Mesangial cell (primary cell): ENCODE measurements at places on chromosomes 5 and 9. TPM values are rescaled to one million over a fixed set of nuclear protein-coding genes. Genes with fewer than 3 reads are reported as not detected.

Gene PHF24
- total RNA-seq, result under 0.01 TPM in 1 of 2 replicates, not detected in the other

Gene SLC1A1
- 10.3 and 10.6 TPM in 2 replicates for total RNA-seq

Gene GPR21
- total RNA-seq, result not detected in 2 replicates

Gene MXD3
- 3.4 and 66.2 TPM in 2 replicates for total RNA-seq

Gene CDX1
- total RNA-seq, result 0.33 and 0.63 TPM in 2 replicates

Gene PCDHGB6
- total RNA-seq, result 2.0 and 6.3 TPM in 2 replicates

Gene TTC23L
- 0.13 TPM in 1 of 2 replicates, not detected in the other for total RNA-seq

Gene OR1K1
- not detected in 2 replicates for total RNA-seq

Gene CAMK4
- total RNA-seq, result 1.5 and 7.7 TPM in 2 replicates

Gene TRIM7
- total RNA-seq, result 4.1 and 8.8 TPM in 2 replicates

Gene TMEM215
- not detected in 2 replicates for total RNA-seq

Gene NEURL1B
- total RNA-seq, result 0.51 and 2.9 TPM in 2 replicates

Gene NMUR2
- 0.13 and 0.16 TPM in 2 replicates for total RNA-seq

Gene F12
- 3.7 and 5.1 TPM in 2 replicates for total RNA-seq

Gene LOX
- total RNA-seq, result 63.2 and 134 TPM in 2 replicates

Gene PCDHGA11
- 5.4 and 10.4 TPM in 2 replicates for total RNA-seq

Gene MARCHF3
- 1.5 and 3.1 TPM in 2 replicates for total RNA-seq

Gene SPATA31A3
- not detected in 2 replicates for total RNA-seq

Gene PCDHB15
- total RNA-seq, result 0.16 and 1.0 TPM in 2 replicates

Gene IL9
- total RNA-seq, result not detected in 2 replicates

Gene IFNE
- 0.25 TPM in 1 of 2 replicates, not detected in the other for total RNA-seq

Gene LRRC70
- total RNA-seq, result 0.16 and 0.38 TPM in 2 replicates

Gene SLC2A8
- total RNA-seq, result 12.9 and 22.3 TPM in 2 replicates

Gene CEL
- total RNA-seq, result 0.16 and 0.38 TPM in 2 replicates

Gene ACO1
- 42.4 and 71.9 TPM in 2 replicates for total RNA-seq

Gene ENHO
- 0.65 TPM in 1 of 2 replicates, not detected in the other for total RNA-seq

Gene GFI1B
- total RNA-seq, result not detected in 2 replicates

Gene TAF1L
- total RNA-seq, result not detected in 2 replicates

Gene PRR7
- total RNA-seq, result 15.6 and 32.8 TPM in 2 replicates

Gene HMGXB3
- total RNA-seq, result 35.0 and 41.7 TPM in 2 replicates

Gene RAD17
- 10.3 and 13.6 TPM in 2 replicates for total RNA-seq

Gene RANBP3L
- total RNA-seq, result not detected in 2 replicates

Gene TNFSF15
- 0.16 and 0.25 TPM in 2 replicates for total RNA-seq

Gene MEGF9
- total RNA-seq, result 7.2 and 10.8 TPM in 2 replicates

Gene ABO
- total RNA-seq, result 1.1 TPM in 1 of 2 replicates, not detected in the other

Gene ATOSB
- 20.7 and 24.0 TPM in 2 replicates for total RNA-seq

Gene FAM78A
- 1.1 TPM in 2 replicates for total RNA-seq

Gene IFNA2
- total RNA-seq, result not detected in 2 replicates
